ENCODE measurements at places on chromosomes 16 and 17.

DNA sequence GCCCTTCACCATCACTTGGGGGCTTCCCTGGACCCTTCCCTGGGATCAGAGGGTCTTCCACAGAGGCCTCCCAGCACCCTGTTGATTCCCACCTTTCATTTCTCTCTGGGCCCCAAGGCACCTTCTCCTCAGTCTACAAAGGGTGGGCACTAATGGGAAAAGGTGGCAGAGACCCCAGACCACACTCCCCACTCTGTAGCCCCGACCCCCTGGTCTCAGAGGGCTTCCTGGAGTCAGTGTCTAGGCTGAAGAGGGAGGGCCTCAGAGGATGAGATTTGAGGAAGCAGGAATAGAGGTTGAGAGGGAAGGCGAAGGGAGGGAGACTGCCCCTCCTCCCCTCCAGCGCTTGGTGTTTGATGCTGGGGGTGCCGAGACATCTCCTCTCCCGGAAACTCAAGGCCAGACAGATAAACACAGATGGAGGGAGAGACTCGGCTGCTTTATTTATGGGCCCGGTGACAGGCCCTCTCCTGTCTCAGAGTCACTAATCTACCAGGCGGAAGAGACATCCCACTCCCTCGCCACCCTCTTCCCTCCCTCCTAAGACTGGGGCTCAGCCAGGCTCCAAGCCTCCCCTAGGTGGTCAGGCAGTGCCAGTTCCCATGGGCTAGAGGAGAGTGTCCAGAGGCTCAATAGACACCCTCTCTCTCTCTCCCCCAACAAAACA is 18.5 kb upstream of the SP2 start:
- no peak for DNase-seq

GRCh38 chr16:69711115-69711740 is 15.1 kb downstream of the NQO1 start:
- no peak for DNase-seq

GRCh38 chr17:82371333-82372248 is at the start of gene UTS2R:
UTS2R (plus strand) TSS chr17:82371765; CDS start chr17:82374325, 2,560 bp downstream.
- DNase-seq = no peak

DNA sequence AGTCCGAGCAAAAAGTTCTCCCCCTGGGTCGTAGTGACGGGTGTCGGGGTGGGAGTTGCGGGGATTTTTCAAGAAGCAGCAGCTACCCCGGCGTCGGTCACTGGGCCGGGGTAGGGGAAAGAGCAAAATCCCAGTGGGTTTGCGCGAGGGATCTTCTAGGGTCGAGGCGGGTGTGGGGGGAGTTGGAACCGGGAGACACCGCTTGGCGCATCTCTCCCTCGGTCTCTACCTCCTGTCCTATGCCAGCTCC is 2.3 kb upstream of the UBTF start:
- DNase-seq = peak; percentile 34

- DNase-seq = no peak
Observed at GRCh38 chr16:54175169-54175551, 111.4 kb downstream of the IRX3 start.

DNA sequence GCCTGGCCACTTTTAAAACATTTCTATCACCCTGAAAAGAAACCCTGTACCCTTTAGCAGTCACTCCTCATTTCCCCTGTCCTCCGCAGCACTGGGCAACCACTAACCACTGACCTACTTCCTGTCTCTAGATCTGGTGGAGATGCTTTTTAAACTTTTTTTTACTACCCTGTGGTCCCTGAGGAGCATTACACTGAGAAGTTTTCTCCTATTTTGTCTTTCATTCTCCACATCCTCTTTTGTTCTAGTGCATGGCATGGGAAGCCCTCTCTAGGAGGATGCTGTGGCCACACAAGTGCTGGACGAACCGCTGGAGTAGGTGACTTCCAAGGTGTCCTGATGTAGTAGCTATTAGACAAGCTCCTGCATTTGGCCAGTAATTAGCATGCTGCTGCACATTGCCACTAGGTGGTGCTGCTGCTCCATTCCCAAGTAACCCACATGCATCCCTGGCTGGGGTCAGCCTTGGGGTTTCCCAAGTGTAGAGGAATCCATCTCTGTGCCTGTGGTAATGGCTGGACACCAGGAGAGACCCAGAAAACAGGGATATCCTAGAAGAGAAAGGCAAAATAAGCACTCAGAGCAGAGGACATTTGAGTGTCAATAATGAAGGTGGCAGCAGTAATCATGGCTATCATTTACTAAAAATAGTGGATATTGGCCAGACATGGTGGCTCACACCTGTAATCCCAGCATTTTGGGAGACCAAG is 143.8 kb upstream of the CRHR1 start:
- peak; percentile 72 for DNase-seq

DNA sequence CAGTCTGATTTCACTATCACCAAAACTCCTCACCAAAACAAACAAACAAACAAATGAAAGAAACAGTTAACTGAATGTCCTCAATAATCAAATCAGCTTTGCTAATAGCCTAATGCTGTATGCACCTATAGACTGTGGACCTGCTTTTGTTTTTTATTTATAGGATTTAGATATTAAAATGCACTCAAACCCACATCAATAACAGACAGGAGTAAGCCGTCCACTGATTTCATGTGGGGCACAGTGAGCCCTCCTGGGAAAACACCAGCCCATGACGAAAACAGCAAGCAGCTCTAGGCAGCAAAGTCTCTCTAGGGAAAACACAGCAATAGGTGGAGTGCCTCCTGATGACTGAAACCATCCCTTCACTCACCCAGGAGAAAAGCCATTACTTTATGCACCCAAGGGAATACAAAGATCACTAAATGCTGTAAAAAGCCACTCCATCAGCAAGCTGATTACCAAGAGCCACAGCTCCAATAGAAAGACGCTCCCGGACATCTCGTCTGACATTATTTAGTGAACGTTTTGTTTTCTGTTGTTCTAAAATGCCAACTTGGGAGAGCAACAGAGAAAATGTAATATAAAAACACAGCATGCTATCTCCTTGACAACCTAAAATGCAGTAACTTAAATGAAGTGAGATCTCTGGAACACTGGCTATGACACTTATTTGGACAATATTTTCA is 47.8 kb downstream of the ANKFY1 start:
- DNase-seq = no peak

Measured in activated naive CD4-positive, alpha-beta T cell treated with anti-CD3 and anti-CD28 coated beads, Interleukin-2, amount 50 U/mL, for 72 hours (primary cell).